ENCODE measurements at places on chromosomes 5 and 9.

GRCh38 chr5:57041570-57041969 lies 89.6 kb upstream of the MIER3 start:
- no peak for DNase-seq

DNA sequence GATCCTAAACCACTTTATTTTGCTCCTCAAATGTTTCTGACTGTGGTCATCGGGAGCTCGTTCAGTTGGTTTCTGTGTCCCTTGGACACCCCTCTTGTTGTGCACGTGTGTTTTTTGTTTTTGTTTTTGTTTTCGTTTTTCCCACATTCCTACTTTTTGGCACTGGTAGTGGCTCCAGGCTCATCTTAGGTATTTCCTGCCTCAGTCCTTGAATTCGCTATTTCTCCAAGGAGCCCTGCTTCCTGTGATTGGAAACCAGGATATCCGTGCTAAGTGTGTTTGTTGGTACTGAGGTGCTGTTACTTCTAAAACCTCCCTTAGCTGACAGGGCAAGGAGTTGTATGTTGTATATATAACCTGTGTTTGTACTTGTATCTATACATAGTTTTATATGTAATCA lies 5.9 kb downstream of the HMCN2 start:
- DNase-seq, result no peak

DNA sequence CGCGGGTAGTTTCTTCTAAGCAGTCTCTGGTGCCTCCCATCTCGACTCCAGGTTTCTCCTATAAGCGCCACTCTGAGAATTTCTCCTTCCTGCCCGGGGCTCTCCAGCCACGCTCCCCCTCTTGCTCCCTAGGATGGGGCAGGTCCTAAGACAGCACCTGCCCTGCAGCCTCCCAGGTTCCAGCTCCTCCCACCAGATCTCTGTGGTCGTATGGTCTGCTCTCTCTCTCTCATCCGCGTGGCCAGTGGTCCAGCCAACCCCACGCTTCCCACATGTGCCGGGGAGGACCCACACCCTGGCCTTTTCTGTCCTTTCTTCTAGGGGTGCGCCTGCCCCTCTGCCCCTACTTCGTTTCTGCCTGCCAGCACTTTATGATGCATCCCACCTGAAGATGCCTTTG lies 40.5 kb downstream of the MVB12B start:
- DNase-seq, result no peak

DNA sequence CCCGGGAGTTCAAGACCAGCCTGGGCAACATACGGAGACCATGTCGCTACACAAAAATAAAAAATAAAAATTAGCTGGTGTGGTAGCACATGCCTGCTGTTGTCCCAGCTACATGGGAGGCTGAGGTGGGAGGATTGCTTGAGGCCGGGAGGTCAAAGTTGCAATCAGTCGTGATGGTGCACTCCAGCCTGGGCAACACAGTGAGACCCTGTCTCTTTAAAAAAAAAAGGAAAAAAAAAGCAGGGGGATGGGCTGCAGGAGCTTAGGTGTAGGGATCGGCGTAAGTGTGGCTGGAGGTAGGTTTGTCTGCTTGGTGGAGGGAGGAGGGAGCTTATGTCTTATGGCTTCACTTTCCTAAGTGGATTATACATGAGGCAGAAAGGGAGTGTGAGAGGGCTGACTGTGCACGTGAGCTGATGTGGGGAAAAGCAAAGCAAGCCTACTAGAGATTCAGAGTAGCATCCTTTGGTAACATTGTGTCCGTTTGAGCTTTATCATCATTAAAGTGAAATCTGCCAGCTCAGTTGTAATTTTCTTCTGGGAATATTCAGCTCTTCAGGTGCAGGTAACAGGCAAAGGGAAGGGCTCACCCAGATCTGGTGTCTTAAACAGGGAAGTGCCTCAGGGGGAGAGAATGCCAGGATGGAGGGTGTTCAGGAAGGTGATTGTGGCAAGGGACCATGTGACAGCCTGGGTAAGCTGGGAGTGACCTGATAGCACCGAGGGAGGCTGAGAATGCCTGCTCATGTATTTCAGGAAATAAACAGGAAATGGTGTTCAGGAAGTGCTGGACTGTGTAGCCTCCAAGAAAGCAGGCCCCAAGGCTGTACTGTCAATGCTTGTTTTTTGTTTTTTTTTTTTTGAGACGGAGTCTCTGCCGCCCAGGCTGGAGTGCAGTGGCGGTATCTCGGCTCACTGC lies 17.6 kb upstream of the SETX start:
- no peak for DNase-seq

- DNase-seq, result no peak
Observed at GRCh38 chr5:158153508-158153907, 294.6 kb upstream of the CLINT1 start.

DNA sequence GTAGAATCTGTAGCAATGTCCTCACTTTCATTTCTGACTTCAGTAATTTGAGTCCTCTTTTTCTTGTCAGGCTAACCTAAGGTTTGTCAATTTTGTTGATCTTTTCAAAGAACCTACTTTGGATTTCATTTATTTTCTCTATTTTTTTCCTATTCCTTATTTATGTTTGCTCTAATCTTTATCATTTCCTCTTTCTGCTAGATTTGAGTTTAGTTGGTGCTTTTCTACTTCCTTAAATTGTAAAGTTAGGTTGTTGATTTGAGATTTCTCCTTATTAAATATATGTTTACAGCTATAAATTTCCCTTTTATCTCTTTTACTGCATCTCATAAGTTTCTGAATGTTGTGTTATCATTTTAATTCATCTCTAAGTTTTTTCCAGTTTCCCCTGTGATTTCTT lies 75.1 kb upstream of the FAM120A start:
- no peak for DNase-seq

DNA sequence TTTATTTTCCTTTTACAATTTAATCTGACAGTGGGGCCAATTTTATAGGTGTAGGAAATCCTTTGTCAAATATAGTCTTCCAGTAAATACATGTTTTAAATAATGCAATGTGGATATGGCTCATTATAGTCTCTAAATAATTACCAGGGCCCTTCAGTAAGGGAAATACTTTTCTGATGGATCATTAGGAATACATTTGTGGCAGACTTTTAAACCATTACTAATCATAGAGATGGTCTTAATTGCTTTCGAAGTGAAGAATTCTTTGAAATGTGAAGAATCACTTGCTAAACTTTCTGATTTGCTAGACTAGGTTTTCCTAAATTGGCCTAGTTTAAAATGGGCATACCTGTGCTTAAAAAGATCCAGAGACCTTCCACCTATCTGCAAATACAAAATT lies 105.6 kb upstream of the ELL2 start:
- no peak for DNase-seq

- no peak for DNase-seq
Observed at GRCh38 chr5:103910786-103911185, 348.2 kb upstream of the NUDT12 start.

- DNase-seq, result no peak
Observed at GRCh38 chr9:130382636-130383349, 62.0 kb upstream of the ASS1 start.

- DNase-seq, result no peak
Observed at GRCh38 chr5:32638309-32638708, 53.0 kb downstream of the SUB1 start.

GRCh38 chr9:134477342-134477925 lies 151.2 kb downstream of the RXRA start:
- no peak for DNase-seq

GRCh38 chr9:138060881-138061280 lies 183.3 kb downstream of the CACNA1B start:
- DNase-seq, result no peak

DNA sequence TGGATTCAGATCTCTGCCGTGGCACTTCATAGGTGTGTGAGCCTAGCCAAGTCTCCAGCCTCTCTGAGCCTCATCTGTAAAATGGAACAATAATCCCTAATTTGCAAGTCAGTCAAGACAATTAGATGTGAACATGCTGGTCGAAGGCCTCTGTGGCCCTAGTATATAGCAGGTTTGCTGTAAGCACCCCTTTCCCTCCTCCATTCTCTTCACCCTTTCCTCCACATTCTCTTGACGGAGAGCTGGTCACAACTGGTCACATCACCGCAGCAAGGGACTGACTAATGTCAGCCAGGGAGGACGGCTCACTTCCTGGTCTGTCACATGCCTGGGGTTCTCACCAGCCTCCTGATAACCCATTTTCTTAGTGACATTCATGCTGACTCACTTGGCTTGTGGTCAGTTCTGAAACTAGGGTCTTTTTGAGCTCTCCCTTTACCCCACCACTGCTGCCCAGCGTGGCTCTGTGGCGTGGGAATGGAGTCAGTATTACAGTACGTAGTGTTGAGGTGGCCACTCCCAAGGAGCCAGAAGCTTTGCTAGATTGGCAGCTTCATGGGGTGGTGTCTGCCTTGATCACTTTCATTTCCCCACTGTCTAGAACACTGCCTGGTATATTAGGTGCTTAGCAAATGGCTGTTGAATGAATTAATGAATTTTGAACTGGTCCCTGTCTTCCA lies 47.8 kb downstream of the ERGIC1 start:
- DNase-seq, result peak; percentile 17

- DNase-seq, result peak; percentile 4
Observed at GRCh38 chr9:107422189-107423185, 67.1 kb downstream of the KLF4 start.

- DNase-seq, result no peak
Observed at GRCh38 chr5:115894342-115894741, 52.6 kb downstream of the AP3S1 start.

- no peak for DNase-seq
Observed at GRCh38 chr9:118693645-118694044, 675.6 kb downstream of the BRINP1 start.

- no peak for DNase-seq
Observed at GRCh38 chr9:109289931-109290330, 30.9 kb downstream of the EPB41L4B start.

GRCh38 chr5:117084067-117084466 lies 509.4 kb upstream of the SEMA6A start:
- DNase-seq, result no peak

DNA sequence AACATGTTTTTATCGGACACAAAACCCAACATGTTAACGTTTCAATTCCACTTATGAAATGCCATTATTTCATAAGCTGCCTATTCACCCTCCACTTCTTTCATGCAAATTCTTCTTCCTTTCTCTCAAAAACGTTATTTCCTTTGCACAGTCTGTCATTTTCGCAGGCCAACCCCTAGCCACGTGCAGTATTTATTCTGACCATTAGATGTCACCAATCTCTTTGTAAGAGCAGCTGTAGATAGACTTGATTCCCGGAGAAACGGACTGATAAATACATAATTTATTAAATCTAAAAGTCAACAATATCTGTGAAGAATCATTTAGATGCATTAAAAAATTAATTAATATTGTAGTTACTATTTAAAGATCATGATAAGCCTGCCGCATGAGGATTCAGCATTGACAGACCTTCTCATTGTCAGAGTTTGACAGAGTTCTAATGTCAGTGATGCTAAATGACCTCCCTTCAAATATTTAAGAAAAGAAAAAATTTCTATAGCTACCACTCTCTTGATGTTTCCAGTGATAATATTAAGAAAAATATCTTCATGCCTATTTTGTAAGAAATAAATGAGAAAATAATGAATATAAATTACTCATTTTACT lies 933.6 kb downstream of the CDH12 start:
- no peak for DNase-seq

DNA sequence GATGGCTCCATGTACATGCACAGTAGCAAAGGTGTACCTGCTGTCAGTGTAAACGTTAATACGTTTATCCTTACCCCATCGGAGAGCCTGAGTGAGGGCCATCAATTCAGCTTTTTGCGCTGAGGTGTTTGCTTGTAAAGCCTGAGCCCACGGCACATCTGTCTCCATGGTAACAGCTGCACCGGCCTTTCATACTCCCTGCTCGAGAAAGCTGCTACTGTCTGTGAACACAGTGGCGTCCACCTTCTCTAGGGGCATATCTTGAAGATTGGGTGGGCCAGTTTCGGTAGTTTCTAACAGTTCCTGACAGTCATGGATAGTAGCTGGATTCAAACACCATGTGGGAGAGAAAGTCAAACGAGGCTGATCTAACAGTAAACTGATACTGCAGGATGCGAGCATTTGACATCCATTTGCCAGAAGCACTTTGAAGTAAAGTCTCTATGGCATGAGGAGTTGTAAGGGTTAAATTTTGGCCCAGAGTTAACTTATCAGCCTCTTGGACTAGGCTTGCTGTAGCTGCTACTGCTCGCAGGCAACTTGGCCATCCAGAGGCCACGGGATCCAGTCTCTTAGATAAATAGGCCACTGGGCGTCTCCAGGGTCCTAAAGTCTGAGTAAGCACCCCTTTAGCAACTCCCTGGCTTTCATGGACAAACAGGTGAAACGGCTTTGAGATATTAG lies 21.0 kb upstream of the RHOBTB3 start:
- no peak for DNase-seq

DNA sequence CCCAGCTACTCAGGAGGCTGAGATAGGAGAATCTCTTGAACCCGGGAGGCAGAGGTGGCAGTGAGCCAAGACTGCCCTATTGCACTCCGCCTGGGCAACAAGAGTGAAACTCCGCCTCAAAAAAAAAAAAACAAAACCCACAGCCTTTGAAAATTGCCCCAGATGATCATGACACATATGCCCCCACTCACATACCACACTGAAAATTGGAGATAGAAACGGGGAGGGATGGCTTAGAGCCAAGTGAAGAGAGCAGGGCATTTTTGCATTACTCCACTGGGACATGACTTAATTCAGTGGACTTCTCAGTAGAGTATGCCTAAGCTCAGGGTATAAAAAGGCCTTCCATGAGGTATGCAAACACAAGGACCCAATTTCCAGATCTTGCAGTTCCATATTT lies 309.3 kb downstream of the BNC2 start:
- no peak for DNase-seq

GRCh38 chr5:91956738-91957137 lies 573.6 kb upstream of the ARRDC3 start:
- no peak for DNase-seq

DNA sequence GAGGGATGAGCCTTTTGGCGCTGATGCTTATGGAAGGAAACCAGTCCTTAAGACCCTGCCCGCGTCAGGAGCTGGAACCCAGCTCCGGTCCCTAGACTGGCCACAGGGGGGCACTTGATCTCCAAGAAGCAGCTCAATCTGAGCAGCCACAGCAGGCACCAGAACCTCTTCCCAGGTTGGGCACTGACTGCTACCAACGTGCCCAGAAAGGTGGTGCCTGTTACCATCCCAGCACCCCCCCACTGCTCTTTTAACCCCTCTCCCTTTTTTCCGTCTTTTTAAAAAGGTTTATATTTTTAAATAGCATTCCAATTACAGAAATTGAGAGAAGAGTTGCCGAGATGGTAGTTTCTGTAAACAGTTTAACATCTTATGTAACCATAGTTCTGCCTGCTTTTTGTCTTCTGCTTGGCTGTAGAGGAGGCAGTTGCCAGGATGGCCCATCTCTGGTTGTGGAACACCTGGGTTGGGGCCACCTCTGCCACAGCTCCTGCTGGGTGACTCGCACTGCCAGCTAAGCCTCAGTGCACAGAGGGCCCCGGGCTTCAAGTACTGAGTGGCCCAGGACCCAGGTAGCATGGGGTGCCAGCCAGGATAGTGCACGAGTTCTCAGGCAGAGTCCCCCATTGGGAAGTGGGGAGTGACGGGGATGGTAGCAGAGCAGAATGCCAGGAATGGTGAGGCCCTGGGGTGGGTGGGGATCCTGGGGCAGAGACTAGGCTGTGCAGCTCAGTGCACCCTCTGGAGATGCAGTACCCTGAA lies 62.8 kb downstream of the PFDN1 start:
- DNase-seq, result peak; percentile 44

- DNase-seq, result no peak
Observed at GRCh38 chr5:76104027-76104426, 20.8 kb downstream of the SV2C start.
